ENCODE measurements at places on chromosomes 12 and 14.
A peak's percentile ranks its signal among the peaks of the same experiment; 100 is the strongest.

GRCh38 chr14:49044981-49045380, 541.2 kb downstream of the RPS29 start:
- no peaks in the 10 kb centered on the region for H3K4me1 ChIP-seq
- no peaks in the 10 kb centered on the region for H3K36me3 ChIP-seq

- no peak overlapping the region for H3K4me3 ChIP-seq
- no peak overlapping the region for H3K27ac ChIP-seq
- no peaks in the 10 kb centered on the region for H3K36me3 ChIP-seq
Measured at GRCh38 chr12:47545938-47546609, 159.8 kb downstream of the RPAP3 start.

- peaks cover 12% of the 10 kb centered on the region for H3K36me3 ChIP-seq
- H3K4me1 ChIP-seq: peaks cover 18% of the 10 kb centered on the region
Measured at GRCh38 chr14:68794130-68794850, 1.4 kb upstream of the ZFP36L1 start.

DNA sequence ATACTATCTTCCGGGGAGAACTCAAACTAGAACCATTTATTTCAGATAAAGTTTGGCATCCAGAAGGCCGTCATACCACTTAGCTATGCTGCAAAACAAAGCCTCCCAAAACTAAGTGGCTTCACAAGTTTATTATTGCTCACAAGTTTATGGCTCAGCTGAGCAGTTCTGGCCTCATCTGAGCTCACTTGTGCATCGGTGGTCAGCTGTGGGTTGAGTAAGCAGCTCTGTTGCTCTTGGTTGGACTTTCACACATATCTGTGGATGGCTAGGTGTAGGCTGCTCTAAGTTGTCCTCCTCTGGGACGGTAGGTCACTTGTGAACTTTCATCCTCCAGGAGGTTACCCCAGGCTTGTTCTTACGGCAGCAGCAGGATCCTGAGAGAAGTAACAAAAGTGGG, 162.7 kb downstream of the BTG1 start:
- no peaks in the 10 kb centered on the region for H3K27me3 ChIP-seq
- no peak for DNase-seq
- H3K27ac ChIP-seq: no peak overlapping the region
- no peak overlapping the region for H3K4me3 ChIP-seq
- no peaks in the 10 kb centered on the region for H3K36me3 ChIP-seq

DNA sequence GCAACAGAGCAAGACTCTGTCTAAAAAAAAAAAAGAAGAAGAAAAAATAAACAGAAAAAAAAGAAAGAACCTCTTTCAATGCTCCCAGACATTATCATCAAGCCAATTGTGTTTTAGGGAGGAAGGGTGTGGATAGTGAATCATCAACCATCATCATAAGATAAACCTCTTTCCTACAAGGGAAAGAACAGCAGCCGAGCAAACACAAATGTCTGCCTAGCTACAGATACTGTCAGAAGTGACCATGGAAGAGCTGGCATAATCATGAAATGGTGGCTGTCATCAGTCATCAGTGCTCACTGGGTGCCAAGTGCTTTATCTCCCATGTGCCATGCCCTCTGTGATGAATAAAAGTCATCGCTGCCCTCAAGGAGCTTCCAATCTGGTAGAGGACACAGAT, 46.6 kb downstream of the SLC17A8 start:
- no peaks in the 10 kb centered on the region for H3K27me3 ChIP-seq
- H3K4me3 ChIP-seq: no peak overlapping the region
- H3K4me1 ChIP-seq: no peaks in the 10 kb centered on the region
- no peak for DNase-seq

DNA sequence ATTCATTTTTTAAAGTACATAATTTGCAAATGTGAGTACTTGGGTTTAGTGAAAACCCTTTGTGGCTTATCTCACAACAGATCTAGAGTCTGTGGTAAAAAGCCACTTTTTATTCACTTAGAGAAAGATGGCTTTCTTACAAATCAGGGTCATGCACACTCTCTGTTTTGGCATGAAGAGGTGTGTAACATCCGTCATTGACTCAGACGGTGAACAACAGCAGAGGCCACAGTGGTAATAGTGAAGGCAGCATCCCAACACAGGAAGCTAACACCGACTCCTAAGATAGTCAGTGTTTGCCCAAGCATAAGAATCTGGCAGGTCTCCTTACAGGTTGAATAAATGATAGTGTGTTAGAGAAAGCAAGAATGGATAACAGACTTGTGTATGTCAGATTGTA, 593.0 kb downstream of the SOX5 start:
- no peak overlapping the region for H3K4me3 ChIP-seq
- DNase-seq: no peak
- H3K27me3 ChIP-seq: no peaks in the 10 kb centered on the region
- H3K27ac ChIP-seq: no peak overlapping the region
- H3K4me1 ChIP-seq: no peaks in the 10 kb centered on the region

DNA sequence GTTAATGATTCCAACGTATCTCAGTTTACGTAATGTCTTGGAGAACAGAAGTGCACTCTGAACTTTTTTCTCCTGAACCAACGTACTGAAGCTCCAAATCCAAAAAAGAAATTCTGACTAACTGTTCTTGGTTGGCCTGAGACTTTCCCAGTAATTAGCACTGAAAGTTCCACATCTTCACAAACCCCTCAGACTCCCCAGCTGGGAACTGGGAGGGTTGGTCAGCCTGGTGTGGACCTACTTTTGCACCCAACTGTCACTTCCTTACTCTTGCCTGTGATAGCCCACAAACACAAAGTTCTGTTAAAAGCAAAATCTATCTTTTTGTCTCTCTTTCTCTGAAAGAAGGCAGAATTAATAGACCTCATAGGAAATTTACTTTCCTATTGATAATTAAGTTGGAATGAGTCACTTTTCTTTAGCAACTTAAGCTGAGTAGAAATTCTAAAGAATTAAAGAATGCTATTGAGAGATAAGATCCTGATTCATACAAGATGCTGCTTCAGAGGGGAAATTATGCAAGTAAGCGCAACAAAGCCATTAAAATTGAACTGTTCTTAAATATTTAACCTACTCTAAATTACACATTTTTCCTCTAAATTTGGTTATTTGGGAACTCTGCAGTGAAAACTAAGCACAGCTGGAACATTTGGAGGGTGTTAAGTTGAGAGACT, 155.0 kb downstream of the EPS8 start:
- no peak overlapping the region for H3K27ac ChIP-seq
- H3K36me3 ChIP-seq: no peaks in the 10 kb centered on the region
- no peak for DNase-seq
- no peak overlapping the region for H3K4me3 ChIP-seq
- H3K4me1 ChIP-seq: no peaks in the 10 kb centered on the region

DNA sequence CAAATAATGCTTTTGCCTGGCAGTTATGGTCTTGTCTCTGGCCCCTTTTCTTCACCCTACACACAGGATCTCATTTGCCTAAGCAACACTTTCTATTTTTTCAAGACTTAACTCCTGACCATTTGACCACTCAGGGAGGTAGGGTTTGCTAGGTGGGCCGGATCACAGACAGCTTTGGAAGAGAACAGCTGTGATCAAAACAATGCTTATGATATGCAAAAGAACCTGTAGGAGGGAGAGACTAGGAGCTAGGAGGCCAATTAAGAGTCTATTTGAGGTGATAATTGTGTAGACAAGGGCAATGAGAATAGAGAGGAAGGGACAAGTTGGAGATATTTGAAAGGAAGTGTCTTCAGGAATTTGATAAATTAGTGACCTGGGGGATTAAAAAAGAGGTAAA, 12.3 kb upstream of the DACT1 start:
- H3K4me3 ChIP-seq: no peak overlapping the region
- H3K27me3 ChIP-seq: no peaks in the 10 kb centered on the region
- no peak for DNase-seq
- no peaks in the 10 kb centered on the region for H3K36me3 ChIP-seq
- H3K4me1 ChIP-seq: no peaks in the 10 kb centered on the region
- H3K27ac ChIP-seq: no peak overlapping the region

DNA sequence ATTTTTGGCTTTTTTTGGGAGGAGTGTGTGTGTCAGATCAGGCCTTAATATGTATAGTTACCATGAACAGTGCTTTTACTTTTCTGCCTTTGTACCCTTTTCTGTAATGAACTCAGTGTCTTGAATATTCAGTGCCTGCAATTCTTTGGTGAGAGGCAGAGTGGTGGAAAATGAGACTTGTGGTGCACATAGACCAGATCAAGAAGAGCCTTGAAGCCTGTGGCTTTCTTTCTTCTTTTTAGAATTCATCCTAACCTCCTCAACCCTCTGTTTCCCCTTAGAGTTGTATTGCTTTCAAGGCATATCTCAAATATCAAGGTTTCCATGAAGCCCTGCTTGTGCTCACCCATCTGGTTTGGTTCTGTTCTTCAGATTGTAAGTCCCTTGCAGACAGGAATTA, 2.6 kb downstream of the YLPM1 start:
- no peak overlapping the region for H3K27ac ChIP-seq
- no peaks in the 10 kb centered on the region for H3K27me3 ChIP-seq
- H3K36me3 ChIP-seq: no peaks in the 10 kb centered on the region
- H3K4me3 ChIP-seq: peak overlapping the region; percentile 94

DNA sequence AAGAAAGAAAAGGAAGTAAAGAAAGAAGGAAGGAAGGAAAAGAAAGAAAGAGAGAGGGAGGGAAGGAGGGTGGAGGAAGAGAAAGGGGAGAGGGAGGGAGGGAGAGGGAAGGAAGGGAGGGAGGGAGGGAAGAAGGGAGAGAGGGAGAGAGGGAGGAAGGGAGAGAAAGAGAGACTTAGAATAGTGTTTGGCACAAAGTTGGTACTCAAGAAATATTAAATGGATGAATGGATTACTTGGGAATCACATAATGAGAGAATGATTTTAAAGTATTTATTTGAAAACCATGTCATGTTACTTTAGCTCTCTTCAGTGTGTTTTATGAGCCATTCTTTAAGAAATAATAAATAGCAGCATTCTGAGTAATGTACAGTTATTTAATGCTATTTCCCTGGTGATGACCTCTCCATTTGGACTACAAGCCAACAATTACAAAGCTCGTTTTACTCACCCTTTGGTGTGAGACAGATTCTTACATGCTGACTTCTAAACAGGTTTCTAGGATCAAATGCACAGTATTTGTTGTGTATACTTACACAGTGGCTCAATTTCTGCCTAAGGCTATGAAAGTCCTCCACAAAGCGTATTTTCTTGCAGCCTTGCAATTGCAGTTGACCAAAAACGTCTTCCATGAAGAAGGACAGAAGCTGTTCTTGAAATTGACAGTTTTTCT, 861 bp downstream of the IL26 start:
- no peak for DNase-seq
- H3K27ac ChIP-seq: no peak overlapping the region
- no peaks in the 10 kb centered on the region for H3K27me3 ChIP-seq
- H3K4me3 ChIP-seq: no peak overlapping the region

DNA sequence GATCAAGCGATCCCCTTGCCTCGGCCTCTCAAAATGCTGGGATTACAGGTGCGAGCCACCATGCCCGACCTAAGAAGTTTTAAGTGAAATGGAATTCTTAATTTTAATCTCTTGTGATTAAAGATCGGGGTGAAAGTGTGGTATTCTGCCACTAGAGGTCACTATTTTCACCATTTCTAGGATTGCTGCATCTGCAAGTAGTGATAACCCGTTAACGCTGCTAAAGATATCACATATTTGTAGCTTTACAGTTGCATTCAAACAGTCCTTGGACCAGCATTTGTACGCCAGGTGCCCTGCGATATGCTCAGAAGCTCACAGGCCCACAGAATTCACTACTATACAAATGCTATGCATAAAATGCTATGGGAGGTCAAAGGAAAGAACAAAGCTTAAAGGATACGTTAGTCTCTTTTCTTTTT, 19.3 kb downstream of the CCDC62 start:
- H3K36me3 ChIP-seq: no peaks in the 10 kb centered on the region
- no peak for DNase-seq
- H3K27ac ChIP-seq: no peak overlapping the region
- H3K4me3 ChIP-seq: no peak overlapping the region
- no peaks in the 10 kb centered on the region for H3K4me1 ChIP-seq

DNA sequence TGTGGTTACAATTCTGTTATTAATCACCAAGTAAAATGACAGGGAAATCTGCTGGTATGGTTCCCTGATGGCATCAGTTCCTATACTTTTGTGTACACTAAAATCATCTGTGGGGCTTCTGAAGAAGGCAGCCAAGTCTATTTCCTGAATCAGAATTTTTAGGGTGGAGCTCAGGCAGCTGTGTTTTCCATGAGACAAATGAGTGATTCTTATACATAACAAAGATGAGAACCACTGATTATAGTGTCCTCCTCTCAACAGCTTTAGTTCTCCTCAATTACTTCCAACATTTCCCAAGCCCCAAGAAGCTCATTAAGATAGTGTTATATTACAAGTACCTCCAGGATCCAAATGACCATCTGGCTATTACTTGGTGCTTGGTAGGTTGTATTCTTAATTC, 64.5 kb upstream of the USP44 start:
- H3K27ac ChIP-seq: no peak overlapping the region
- H3K4me3 ChIP-seq: no peak overlapping the region
- no peaks in the 10 kb centered on the region for H3K36me3 ChIP-seq
- no peak for DNase-seq
- no peaks in the 10 kb centered on the region for H3K27me3 ChIP-seq

DNA sequence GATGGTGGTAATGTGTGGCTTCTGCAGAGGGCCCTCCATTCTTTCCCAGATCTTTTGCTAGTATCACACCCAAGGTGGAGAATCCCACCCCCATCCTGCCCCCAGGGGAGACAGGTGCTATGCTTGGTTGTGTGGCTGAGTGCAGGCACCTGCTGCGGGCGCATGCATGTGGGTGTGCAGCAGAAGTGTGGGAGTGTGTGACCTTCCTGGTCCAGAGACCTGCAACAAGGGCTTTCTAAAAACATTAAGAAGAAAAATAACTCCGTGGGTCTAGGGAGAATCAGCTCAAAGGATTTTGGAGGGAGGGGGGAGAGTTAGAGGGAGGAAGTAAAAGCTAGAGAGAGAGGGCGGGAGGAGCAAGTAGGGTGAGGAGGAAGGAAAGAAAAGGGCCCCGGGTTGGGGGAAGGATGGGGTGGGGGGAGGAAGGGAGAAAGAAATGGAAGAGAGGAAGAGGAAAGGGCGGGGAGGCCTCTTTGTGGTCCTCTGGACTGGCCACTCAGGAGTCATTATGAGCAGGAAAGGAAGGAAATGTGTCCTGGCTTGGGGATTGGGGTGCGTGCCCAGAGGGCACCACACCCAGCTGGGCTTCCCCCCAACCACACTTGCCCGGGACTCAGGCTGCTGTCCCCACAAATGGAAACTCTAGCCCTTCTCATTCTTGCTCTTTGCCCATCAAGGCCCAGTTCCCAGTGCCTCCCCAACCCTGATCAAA, 3.1 kb upstream of the FIGNL2 start:
- H3K4me1 ChIP-seq: no peaks in the 10 kb centered on the region
- H3K27ac ChIP-seq: no peak overlapping the region
- no peaks in the 10 kb centered on the region for H3K36me3 ChIP-seq
- no peak for DNase-seq

- H3K36me3 ChIP-seq: no peaks in the 10 kb centered on the region
- H3K27ac ChIP-seq: no peak overlapping the region
- DNase-seq: peak; percentile 5
- no peak overlapping the region for H3K4me3 ChIP-seq
- no peaks in the 10 kb centered on the region for H3K27me3 ChIP-seq
Measured at GRCh38 chr12:20220339-20220738, 148.0 kb upstream of the PDE3A start.

- no peaks in the 10 kb centered on the region for H3K4me1 ChIP-seq
- H3K27me3 ChIP-seq: no peaks in the 10 kb centered on the region
- H3K4me3 ChIP-seq: no peak overlapping the region
- no peak overlapping the region for H3K27ac ChIP-seq
- no peak for DNase-seq
Measured at GRCh38 chr14:76446921-76447320, 71.0 kb downstream of the ESRRB start.
